Activated CD4-positive, alpha-beta memory T cell treated with anti-CD3 and anti-CD28 coated beads for 36 hours (primary cell): ENCODE measurements at places on chromosomes 12 and 14.

GRCh38 chr12:25106818-25107217 is 88.1 kb downstream of the DNAI7 start:
- DNase-seq = no peak

GRCh38 chr12:53004178-53004577 is 2.1 kb upstream of the EIF4B start:
- no peak for DNase-seq

DNA sequence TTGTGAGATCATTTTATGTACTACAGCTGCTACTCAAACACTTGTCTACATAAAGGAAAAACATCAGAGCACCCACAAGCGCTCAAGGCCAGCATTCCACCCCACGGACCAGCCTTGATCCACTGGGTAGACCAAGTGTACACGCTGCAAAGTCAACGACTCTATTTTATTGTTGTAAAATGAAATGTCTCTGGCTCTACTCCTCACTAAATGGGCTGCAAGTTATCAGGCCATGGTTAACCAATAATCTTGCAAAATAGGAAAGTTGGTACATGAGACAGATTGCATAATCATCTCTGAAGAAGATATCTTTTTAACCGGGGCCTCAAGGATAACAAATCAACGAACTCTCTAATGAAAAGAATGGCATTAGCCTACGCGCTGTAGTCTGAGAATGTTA is 69.9 kb upstream of the FOXN3 start:
- DNase-seq = no peak

GRCh38 chr14:66330916-66331315 is 155.3 kb upstream of the CCDC196 start:
- DNase-seq = no peak

DNA sequence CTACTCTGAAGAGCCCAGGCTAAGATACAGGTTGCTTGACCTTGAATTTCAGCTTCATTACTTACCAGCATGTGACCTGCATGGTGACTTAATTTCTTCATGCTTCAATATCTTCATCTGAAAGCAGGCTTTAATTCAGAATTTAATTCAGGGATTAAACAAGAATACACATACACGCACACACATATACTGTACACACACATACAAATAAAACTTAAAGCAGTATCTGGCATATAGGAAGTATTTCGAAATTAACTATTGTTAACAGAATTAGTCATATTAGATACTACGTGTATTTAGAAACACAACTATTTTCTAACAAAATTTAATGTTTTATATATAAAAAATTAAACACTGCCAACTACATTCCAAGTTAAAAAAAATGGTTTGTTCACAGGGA is 640.3 kb downstream of the SLC6A15 start:
- no peak for DNase-seq

DNA sequence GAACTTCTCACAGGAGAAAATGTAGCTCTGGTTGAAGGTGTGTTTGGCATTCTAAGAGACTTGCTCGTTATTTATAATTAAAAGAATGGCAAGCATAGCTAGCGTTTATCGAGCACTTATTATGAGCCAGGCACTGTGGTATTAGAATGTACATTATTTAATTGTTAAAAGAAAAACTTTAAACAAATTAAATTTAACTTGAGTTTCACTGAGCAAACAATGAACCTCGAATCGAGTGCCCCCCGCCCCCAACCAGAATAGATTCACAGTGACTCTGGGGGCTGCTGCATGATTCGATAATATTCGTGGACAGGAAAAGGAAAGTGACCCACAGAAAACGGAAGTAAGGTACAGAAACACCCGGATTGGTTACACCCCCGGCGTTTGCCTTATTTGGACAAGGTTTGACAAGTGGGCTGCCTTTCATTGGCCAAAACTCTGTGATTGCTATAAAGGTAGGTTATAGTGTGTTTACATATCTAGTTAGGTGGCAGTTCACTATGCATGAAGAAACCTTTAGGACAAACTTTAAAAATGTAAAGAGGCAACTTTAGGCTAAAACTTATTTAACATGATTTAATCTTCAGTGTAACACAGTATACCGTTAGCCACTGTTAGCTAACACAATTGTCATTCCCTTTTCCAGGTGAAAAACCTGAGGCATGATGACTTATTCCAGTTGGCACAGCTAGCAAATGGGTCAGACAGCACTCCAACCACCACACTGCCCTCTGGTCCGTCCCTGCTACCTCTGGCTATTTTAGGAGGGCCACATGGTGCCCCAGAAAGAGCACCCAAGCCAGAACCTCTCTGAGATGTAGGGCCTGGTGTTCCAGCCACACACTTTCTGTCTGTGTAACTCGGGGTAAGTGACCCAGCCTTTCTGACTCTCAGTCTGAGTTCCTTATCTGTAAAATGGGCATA is 7.1 kb downstream of the SCNN1A start:
- DNase-seq = peak; percentile 42

DNA sequence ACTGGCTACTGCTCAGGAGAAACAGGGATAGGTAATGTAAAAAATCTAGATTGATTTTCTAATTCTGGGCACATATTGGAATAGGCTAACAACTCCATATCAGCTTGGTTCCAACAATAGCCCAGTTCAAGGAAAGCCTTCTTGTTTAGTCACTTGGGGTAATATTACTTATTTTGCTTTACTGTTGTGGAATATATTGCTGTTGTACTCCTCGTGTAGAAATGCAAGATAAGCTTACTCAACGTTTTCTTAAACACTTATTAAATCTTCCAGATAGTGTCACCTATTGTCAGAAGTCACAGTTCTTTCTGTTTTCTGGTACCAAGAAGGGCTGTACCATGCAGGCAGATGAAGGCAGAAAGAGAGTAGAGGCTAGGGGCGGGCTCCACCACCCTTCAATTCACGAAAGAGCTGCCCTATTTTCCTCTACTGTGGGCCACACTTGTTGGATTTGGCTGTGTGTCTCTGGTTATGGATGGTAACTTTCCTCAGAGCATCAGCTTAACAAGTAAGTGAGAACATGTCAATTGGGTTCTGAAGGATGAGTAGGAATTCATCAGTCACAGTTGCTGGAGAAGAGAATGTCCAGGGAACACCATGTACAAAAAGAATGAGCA is 38.0 kb downstream of the CLMN start:
- DNase-seq = no peak

GRCh38 chr12:17148706-17149105 is 542.7 kb upstream of the LMO3 start:
- no peak for DNase-seq

DNA sequence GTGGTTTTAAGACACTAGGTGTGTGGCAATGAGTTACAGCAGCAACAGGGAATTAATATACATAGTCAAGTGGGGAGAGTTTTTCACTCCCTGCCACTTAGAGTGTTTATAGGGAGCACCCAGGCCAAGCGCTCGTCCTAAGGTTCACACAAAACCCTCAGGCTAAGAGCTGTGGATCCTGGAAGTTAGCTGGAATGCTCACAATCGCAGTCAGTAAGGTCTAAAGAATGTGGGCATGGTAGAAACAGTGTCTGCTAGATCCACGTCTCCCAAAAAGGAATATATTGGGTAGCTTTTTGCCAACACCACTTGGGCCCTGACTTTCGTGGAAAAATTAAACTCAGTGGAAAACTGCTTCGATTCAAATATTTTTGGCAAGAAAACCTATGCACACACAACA is 36.6 kb downstream of the STAB2 start:
- no peak for DNase-seq
